Fibroblast of skin of right biceps (primary cell): ENCODE measurements at places on chromosomes 6 and 20.

DNA sequence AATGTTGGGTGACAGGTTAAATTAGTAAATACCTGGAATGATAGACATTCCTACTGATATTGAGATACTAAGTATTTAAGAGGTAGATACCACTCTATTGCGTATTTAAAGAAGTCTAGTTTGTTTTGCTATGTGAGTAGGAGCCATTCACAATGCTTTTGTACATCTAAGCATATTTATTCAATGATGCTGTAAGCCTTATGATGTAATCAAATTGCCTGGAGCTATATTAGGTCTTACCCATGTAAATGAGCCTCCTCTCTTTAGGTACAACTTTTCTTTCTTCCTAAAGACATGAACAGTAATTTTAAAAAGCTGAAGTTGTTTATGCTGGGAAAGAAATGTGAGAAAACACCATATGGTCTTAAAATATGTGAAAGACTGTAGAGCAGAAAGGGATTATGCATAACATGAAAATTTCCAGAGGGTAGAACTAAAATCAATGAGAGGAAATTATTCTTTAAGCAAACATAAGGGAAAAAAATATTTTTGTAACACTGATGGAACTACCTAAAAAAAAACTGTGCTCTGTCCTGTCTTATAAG is 526.7 kb downstream of the EPHA7 start:
- no peak for DNase-seq

GRCh38 chr20:18255526-18255925 is 32.8 kb upstream of the ZNF133 start:
- DNase-seq = no peak

GRCh38 chr6:136304410-136304809 is 14.8 kb upstream of the BCLAF1 start:
- DNase-seq = no peak

DNA sequence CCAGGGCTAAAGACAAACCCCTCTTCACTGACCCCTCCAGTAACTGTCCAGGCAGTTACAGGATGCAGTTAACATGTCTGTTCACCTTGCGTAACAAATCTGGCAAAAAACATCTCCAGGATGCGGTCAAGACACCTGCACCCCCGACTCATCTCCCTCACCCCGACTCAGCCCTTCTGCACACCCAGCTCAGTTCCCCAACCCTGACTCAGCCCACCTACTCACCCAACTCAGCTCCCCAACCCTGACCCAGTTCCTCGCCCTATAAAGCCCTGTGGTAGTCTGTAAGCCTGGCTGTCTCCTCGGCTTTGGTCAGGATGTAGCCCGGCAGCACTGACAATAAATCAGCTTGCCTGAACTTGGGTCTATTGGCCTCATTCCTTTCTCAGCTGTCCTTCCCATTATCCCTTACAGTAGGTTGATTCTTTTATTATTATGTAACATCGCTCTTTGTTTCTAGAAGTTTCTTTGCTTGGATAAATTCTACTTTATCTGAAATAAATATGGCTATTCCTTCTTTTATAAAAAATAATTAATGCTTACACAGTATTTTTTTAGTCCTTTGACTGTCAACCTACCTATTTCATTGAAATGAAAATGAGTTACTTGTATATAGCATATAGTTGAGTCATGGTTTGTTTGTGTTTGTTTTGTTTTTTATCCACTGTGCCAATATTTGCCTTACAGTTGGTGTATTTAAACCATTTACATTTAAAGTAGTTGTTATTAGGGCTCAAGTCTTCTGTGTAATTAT is 12.9 kb upstream of the ADTRP start:
- DNase-seq = peak; percentile 23

GRCh38 chr6:157401734-157402338 is 20.8 kb downstream of the ZDHHC14 start:
- DNase-seq = no peak

DNA sequence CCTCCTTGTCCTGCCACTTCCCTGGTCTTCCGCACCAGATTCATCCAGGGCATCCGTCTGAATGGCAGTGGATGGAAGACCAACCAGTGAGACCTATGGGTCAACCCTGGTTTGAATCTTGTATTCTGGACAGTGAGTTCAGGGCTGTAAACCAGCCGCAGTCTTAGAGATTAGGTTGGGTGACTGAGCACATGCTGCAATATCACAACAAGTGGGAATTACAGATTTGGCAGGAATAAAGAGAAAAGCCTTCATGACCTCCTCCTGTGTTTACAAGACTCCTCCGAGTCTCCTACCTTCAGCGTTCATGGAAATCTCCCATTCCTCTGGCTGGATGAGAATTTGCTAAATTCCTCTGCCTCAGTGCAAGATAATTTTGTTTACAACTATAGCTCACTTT is 9.9 kb downstream of the ECI2 start:
- DNase-seq = peak; percentile 12

DNA sequence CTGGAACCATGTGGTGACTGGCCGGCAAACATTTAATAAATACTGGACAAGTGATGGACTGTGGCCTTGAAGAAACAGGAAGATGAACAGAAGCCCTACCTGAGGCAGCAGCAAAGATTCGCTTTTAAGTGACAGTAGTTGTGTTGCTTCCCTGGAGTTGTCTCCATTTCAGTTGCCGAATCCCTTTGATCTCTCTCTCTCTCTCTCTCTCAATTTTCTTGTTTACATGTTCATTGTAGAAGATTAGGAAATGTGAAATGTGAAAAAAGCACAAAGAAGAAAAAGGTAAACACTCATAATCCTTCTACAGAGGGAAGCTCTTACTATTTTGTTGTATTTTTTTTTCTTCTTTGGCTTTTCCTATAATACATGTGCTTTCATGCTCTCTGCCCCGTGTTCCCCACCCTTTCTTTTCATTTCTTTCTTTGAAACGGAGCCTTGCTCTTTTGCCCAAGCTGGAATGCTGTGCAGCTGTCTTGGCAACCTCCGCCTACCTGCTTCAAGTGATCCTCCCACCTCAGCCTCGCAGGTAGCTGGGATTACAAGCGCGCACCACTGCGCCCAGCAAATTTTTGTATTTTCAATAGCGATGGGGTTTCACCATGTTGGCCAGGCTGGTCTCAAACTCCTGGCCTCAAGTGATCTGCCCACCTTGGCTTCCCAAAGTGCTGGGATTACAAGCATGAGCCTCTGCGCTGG is 81.5 kb downstream of the SHLD1 start:
- no peak for DNase-seq

- DNase-seq = no peak
These were observed 1.3 kb upstream of the GTSF1L start for GRCh38 chr20:43727980-43728590.

DNA sequence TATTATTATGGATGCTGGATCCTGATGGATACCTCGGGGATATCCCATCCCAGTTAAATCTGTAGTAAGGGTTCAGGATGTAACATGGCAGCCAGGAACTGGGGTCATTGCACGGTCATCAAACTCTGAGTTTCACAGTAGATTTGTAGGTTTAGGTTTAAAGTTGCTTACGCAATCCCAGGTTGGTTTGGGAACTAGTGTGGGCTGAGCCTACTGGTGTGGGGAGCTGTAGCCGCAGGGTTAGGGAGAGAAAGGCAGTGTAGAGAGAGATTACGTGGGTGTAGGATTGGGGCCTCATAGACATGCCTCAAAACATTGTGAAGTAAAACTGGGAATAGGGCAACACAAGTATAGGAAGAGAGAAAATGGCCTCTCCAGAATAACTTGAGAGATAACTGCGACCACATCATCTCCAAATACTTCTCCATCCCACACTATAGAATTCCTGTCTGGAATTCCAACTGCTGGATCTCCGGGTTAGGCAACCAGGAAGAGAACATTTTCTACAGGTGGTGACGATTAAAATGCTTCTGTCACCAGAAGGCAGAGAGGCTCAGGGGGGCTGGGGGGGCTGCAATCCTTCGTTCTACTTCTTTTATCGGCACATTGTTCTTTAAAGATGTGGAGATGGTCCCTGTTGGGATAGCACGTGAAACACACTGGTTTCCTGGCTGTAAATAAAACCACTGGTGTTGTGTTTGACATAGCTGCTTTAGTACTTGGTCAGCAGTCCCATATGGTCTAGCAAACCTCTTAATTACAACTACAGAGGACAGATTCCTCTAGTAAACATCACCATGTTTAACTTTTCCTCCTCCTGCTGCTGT is 44.9 kb upstream of the TMEM170B start:
- DNase-seq = peak; percentile 75

DNA sequence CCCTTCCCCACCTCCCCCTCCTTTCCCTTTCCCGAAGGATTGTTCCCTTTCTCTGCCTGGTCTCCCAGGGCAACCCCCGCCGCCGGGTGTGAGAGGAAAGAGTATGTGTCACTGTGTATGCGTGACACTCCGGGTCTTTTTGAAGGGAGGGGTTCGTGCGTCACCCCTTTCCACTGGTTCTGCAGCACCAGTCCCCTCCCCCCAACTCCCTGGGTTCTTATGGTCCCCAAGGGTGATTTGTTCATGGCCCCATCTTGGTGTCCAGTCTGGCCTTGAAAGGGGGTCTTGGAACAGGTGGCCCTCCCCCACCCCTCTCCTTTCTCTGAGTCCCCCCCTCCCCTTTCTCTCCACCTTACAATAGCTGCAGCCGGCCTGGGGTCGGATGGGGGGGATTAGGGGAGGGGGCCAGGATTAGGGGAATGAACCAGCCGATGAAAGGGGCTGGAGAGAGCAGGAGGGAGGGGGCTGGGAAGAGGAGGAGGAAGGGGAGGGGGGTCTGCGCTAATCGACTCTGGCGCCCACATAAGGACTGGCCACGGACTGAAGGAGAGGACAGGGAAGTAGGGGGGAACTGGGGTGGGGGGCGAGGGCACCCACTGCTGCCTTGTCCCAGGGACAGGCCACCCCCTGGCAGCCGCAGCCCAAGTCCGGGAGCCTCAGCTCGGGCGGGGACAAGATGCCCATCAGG is 1.3 kb upstream of the RING1 start:
- peak; percentile 80 for DNase-seq

GRCh38 chr20:63333241-63333836 is 27.8 kb downstream of the CHRNA4 start:
- no peak for DNase-seq

DNA sequence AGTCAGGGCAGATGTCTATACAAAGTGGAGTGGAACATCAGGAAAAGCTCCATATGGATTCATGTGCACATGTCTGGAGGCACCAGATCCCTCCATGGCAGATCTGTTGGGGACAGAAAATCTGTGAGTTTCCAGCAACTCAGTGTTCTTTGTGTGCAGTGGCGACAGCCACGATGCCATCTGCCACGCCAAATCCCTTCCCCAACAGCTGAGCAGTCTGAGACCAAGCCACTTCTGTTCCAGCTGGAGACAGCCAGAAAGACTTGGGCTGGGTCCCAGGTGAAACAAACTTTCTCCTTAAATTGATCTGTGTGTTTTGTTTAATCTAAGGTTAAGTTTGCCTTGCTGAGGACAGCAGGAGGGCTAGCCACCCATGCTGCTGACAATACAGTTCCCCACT is 22.9 kb downstream of the FKBP1A start:
- DNase-seq = no peak

DNA sequence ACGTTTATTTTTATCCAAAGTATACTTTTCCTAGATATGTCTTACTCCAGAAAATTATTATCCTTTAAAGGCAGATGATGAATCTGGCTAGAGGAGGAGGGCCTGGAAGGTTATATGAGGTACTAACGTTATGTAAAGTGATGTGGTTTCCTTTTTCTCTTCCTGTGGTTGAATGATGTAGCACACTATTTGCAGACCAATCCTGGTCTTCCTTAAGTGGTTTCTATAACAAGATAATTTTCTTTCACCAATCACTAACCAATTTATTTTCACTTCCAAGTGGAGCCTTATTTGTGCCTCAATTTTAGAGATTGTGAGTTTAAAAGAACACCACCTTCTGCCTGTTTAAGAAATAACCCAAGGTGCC is 154.6 kb upstream of the SOX4 start:
- DNase-seq = peak; percentile 24

- no peak for DNase-seq
These were observed 5.8 kb downstream of the SGK1 start for GRCh38 chr6:134312038-134312660.

DNA sequence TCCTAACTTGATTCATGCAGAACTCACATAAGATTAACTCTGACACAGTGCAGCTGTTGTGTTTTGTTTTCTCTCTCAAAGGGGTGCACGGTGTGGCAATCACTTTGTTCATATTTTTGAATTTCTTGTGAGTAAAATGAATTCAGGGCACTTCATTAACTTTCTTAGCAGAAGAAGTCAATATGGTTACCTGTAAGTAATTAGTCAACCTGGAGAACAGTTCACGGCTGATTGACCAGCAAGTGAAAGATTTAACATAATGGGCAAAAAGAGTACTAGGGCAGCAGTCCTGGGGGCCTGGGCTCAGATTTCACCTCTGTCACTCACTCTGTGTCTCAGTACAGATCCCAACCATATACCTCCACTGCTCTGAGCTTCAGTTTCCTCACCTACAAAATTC is 102.4 kb upstream of the SPTLC3 start:
- no peak for DNase-seq

- DNase-seq = peak; percentile 93
These were observed 605.5 kb downstream of the HDGFL1 start for GRCh38 chr6:23174781-23175361.
